ENCODE measurements at places on chromosomes 2 and 18. TPM values are rescaled to one million over a fixed set of nuclear protein-coding genes. Genes with fewer than 3 reads are reported as not detected.

DNA sequence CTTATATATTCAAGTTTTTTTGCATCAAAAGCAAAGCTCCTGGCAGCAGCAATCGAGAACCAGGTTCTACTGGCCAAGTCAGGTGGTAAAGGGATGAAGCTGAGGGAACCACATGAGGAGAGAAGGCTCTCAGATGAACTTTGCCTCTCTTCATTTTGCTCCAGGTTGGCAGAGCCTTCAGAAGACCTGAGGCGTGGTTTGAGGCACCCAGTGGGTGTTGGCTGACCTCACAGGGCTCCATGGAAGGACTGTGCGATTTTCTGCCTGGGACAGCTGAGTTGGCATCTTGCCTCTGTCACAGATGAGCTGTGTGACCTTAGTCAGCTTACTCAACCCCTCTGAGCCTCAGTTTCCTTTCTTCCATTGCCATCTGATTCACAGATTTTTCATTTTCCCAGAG, 89.0 kb downstream of the INSIG2 start:
- no peak for DNase-seq

DNA sequence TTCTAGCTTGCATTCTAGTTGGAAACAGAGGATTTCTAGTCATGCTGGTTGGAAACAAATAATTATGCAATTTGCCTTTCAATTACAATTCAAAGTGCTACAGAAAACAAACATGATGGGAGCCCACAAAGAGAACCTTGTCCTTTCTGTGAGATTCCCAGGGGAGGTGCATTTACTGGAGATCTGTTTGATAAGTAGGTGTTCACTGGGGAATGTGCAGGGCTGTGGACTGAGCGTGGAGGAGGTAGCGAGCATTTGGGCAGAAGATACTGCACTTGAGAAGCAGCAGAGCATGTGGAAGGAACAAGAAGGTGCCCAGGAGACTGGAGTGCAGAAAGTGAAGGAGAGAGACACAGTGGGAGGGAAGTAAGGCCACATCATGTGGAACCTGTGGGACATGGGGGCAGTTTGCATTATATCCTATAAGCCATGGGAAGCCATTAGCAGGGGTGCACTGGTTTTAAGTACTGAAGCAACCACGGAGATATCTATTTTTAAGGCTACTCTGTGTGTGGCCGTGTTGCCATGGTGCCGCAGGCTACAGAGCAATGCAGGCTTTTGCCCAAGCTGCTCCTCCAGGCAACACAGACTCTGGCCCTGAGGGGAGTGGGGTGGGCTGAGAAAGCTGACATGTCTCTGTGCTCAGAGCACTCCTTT, 154.0 kb downstream of the ANTXR1 start:
- DNase-seq = no peak

DNA sequence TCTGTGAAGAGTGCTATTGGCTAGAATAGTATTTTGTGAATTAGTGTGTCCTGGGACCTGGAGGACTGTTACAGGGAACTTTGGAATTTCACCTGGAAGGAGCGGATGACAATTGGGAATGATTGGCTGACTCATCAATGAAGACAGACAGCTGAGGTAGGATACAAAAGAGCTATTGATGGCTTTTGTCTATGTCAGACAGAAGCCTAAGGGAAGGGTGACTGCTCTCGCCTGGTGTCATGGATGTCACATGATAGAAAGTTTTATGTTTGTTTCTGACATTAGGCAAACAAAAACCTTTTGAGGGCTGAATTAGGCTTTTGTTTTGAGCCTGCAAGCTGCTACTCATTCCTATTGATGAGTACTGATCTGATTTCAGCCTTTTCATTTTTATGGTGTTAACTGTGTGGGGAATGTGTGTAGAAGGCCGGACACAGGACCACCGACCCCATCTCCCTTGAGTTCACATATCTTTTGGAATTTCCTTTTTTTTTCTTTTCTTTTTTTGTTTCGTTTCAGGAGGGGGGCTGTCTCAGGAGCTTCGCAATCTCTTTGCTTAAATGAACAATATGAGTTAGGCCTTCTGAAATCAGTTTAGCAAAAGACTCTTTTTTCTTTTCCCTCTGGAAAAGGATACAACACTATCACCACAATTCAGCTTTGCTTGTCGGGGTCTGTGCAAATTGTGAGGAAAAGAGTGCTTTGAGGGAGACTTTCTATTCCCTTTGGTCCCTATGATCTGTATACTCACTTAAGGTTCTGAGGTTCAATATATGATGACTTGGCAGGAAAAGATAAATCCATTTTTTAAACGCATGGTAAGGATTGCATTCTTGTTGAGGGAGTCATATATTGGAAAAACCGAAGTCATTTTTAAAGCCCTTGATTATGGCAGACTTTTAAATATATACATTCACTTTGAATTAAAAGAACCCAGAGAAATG, 207.9 kb upstream of the FIGN start:
- no peak for DNase-seq

The CD207 gene
- 0.11 TPM for polyA plus RNA-seq

- DNase-seq = no peak
These were observed 9.0 kb upstream of the AFTPH start for GRCh38 chr2:64515086-64515485.

The LIPG gene
- polyA plus RNA-seq = 0.49 TPM

DNA sequence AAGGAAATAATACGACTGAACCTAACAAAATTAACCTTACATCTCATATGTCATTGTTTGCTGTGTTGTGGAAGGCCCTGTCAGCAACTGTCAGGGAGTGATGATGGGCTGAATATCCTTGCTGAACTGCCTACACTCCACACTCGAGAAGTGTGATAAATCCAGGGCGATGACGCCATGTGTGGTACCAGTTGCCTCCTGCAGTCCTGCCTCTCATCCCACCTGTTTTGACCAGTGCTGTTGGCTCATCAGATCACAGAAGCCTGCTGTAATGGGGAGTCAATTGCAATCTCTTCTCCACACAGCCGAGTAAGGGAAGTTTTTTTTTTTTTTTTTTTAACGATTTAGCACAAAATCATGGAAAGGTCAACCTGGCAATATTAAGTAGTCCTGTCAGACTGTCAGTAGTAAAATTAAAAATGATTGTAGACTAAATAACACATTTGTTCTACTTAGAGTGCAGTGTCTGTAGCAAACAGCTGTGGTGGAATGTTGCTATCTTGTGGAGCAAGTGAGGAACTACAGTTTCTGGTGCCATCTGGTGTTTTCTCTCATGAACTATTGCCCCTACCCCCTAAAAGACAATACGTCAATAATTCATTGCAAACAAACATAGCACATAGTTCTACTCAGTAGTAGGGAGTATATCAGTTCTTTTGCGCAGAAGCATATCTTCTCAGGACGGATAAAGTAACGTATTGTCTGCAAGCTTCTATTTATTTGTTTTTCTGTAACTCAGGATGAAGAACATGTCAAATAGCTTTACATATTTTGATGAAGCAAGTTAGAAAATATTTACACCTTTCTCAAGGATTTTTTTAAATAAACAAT, 347.6 kb downstream of the CTNNA2 start:
- no peak for DNase-seq

DNA sequence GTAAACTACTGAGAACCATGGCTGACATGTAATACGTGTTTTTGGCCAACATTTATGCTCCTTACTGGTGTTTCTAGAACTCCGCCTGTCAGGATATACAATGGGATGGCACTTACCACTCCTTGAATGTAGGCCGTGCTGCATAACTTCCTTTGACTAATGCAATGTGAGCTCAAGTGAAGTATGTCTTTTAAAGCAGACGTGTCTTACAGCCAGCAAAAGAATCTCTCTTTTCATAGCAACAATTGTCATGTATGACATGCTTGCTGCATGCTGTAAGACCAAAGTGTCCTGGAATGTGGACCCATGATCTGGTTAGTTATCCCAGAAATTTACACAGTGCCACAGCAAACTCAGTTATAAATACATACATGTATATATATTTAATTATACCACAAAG, 1202.7 kb upstream of the PIK3C3 start:
- no peak for DNase-seq

GRCh38 chr2:145511946-145512345, 992.0 kb upstream of the ZEB2 start:
- DNase-seq = no peak

The EHD3 gene
- 1.7 TPM for polyA plus RNA-seq

- no peak for DNase-seq
These were observed 50.8 kb downstream of the G6PC2 start for GRCh38 chr2:168951871-168952270.

The PDE11A gene
- 1.5 TPM for polyA plus RNA-seq

DNA sequence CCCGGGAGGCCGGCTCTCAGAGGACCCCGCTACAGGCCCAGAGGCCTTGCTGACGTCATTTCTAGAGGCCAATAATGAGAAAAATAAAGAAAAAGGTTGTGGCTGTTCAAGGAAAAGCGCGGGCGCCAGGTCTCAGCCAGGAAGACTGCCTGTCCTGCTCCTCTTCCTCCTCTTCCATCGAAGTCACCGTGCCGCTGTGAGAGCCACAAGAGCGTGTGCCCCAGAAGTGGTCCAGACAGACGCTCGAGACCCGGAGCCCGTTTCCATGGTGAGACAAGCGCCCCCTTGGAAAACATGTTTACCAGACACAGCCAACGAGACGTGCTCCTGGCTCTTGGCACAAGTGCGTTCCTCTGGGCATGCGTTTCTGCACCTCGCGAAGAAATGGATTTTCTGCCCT, 210.5 kb downstream of the HDAC4 start:
- DNase-seq = no peak

The AFF3 gene
- 0.26 TPM for polyA plus RNA-seq

The SPHKAP gene
- polyA plus RNA-seq = 0.02 TPM

The NAT8 gene
- polyA plus RNA-seq = not detected

DNA sequence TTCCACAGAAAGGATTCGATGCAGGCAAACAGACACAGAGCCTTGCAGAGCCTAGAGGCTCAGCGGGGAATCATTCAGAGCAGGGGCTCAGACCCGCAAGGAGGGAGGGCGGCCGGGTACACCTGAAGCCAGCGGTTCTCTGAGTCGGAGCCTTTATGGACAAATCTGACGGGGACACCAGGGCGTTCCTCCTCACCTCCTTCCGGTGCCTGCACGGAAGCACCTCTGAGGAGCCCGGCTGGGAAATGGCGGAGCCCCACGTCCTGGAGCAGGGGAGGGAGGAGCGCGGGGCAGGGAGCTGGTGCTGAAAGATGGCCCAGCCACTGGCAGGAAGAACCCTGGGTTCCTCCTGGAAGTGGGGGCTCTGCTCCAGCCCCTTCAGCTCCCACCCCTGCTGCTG, 193.5 kb upstream of the ALKAL2 start:
- DNase-seq = no peak

- no peak for DNase-seq
These were observed 20.3 kb upstream of the AAK1 start for GRCh38 chr2:69663860-69664259.

The REG3G gene
- 73.2 TPM for polyA plus RNA-seq

The UGT1A5 gene
- polyA plus RNA-seq = not detected

The CIDEA gene
- not detected for polyA plus RNA-seq

DNA sequence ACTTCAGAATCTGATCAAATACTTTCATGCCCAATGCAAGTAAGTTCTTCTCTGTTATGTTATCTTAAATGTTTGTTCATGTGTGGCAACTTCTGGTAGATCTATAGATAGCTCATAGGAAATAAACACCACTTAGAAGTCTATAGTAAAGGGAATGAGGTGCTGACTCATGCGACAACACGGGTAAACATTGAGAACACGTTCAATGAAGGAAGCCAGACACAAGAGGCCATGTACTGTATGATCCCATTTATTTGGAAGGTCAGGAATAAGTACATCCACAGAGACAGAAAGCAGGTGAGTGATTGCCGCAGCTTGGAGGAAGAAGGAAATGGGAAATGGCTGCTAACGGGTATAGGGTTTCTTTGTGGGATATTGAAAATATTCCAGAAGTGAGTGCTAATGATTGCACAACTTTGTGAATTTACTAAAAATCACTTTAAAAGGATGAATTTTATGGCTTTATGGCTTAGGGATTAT, 95.4 kb downstream of the ITGB1BP1 start:
- DNase-seq = no peak

DNA sequence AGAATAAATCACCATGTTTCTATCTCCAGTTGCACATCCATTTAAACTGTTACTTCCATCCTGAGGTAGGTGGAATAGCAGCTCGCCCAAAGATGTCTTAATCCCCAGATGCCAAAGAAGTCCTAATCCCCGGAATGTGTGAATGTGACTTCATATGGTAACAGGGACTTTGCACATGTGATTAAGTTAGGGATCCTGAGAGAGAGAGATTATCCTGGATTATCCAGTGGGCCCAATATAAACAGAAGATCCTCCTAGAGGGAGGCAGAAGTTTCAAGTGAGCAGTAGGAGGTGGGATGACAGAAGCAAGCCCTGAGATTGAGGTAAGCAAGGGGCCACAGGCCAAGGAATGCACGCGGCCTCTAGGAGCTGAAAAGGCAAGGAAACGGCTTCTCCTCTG, 19.8 kb downstream of the CREG2 start:
- DNase-seq = no peak

The LOXHD1 gene
- polyA plus RNA-seq = 0.46 TPM

GRCh38 chr2:145352484-145352883, 832.6 kb upstream of the ZEB2 start:
- no peak for DNase-seq

The CHST9 gene
- polyA plus RNA-seq = 17.2 TPM

DNA sequence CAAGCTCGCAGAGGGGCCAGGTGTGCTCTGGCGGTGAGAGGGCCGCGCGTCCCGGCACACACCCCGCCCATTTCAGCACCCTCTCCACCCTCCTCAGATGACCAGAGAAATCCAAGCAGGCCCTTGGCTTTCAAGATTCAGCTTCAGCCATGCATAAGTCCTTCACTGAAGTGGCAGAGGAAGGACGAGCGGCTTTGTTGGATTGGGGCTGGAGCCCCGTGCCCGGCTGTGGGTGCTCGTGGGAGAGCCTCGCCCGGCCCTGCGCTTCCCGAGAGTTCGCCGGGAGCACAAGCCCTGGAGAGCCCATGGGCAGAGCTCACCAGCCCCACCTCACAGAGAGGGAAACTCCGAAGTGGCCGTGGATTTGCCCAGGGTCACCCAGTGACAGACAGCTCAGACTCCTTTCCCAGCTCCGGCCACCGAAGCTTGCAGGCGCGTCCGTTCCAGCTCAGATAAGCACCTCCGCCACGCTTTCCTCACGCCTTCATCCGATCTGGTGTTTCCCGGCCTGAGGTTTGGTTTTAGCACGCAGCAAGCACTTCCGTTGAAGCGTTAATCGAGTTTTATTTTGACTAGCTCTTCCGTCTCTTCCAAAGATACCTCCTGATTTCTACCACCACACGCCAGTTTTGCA, 45.6 kb upstream of the MTCL1 start:
- no peak for DNase-seq

DNA sequence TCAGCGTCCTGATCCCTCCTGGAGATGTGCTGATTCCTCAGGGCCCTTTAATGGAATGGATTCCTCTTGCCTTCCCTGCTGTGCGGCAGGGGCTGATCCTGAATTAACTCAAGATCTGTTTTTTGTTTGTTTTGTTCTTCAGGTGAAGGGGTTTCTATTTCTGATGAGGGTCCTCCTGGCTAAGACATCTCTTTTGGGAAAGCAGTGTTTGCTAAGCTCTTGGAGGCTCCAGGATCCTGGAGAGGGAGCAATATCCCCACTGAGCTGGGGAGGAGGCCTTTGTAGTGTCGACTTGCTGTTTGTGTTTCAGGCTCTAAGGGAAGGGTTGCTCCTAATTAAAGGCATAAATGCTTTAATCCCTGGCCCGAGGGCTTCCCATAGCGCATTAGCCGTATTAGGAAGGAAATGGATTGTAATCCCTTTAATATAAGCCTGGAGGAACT, 65.3 kb upstream of the FOXI3 start:
- no peak for DNase-seq

The MYL1 gene
- not detected for polyA plus RNA-seq

The RNF25 gene
- 28.8 TPM for polyA plus RNA-seq

- no peak for DNase-seq
These were observed 108.8 kb upstream of the DLX2 start for GRCh38 chr2:172211512-172211911.

Data from pancreas (tissue), 10 donors.